Stimulated activated CD4-positive, alpha-beta T cell treated with anti-CD3 and anti-CD28 coated beads, Interleukin-15, amount 100 ng/mL, for 1 hour (primary cell): ENCODE measurements at places on chromosomes 4 and X.

GRCh38 chr4:146143888-146144287 is 31.6 kb upstream of the LSM6 start:
- DNase-seq = no peak

DNA sequence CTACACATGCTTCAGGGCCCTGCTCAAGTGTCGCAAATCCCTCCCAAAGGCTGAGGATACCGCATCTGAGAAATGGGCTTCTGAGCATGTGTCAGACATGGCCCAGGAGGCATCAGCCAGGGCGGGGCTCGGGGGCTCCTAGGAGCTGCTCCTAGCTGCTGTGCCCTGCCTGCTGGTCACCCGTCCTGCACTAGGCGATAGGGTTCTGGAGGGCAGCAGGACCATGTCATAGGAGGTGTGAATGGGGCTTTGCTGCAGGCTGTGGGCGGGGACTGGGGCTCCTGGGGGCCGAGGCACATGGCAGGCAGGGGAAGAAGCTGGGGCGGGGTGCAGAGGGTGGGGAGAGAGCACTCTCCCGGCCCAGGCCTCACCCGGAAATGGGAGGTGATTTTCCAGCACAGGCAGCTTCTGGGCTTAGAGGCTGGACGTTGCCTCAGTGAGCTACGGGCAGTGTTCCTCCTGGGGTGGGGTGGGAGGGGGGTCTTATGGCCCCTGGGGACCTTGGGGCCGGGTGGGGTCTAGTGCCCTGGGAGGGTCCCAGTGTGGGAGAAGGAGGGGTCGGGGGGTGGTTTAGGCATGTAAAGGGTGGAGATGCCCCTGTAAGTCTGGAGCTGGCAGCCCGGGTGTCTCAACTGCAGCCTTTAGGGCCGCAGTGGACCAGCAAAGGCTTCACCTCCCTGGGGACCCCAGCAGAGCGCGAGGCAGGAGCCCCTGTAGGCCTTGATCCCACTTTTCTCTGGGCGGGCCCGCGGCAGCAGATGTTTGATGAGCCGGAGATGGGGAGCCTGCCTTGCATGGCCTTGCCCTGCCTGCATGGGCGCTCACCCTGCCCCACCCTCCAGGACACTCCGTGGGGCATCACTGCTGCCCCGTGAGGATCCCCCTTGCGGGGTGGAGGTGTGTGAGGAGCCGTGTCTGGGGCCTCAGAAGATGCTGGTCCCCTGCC is 98.6 kb upstream of the LRPAP1 start:
- no peak for DNase-seq

DNA sequence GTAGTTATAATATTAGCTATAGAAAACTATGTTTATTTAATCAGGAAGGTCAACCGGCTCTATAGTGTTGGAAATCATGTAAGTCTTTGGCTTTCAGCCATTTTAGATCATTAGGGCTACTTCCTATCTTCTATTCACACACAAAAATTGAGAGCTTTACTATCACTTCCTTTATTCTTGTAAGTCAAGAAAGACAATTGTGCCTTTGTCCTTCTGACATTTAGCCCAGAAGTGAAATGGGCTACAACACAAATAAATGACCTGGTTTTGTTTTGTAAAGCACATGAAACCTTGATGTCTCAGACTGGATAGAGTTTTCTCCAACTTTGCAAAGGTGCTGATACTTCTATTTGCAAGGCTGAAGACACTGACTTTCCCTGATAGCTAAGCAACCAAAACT is 122.4 kb upstream of the ACSL4 start:
- DNase-seq = no peak

DNA sequence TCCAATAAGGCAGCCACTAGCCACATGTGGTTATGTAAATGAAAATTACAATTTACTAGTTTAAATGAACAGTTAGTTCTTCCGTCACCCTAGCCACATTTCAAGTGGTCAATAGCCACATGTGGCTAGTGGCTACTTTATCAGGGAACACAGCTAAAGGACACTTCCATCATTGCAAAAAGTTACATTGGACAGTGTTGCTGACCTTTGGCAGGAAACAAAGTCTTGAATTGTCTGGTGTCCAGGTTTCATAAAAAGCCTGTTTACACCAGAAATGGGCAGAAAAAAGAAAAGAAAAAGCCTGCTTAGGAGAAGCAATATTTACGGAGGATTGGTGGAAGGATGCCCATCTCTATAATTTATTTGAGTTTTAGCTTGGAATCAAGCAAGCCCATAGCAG is 38.6 kb downstream of the RWDD4 start:
- DNase-seq = no peak

- no peak for DNase-seq
Observed at GRCh38 chr4:185710487-185710995, 101.5 kb downstream of the SORBS2 start.
